Hepatic stellate cell (primary cell): ENCODE measurements at places on chromosomes 2 and 18.
A peak's percentile ranks its signal among the peaks of the same experiment; 100 is the strongest.

DNA sequence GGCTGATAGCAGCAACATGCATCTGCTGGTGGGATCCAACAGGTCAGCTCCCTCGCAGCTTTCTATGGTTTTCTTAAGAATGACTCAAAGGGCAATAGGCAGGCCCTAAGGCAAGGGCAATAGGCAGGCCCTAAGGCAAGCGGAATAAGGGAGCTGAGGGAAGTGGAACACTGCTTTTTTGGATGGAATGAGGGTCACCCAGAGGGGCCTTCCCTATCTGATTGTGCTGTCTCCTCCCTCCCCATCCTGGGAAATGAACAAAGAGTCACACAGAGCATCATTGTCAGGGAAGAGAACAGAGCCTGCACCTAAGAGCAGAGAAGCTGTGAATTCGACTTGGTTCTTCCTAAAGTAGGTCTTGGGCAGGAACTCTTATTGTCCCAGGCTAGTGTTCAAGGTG lies 43.3 kb upstream of the PTPRM start:
- no peak for DNase-seq

- DNase-seq = no peak
Measured at GRCh38 chr2:126736133-126736874, 80.3 kb downstream of the GYPC start.

DNA sequence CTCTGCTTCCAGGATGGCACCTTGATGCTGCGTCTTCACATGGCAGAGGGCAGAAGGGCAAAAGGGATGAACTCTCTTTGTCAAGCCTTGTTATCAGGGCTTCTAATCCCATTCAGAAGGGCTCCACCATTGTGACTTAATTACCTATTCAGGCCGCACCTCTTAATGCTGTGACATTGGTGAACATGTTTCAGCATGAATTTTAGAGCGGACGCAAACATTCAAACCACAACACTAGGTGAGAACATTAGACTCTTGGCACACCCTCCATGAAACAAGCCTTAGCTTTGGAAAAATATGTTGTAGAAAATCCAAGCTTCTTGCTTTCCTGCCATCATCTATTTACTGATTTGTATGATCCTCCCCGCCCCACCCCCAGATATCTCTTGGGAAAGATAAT lies 17.9 kb downstream of the DAW1 start:
- DNase-seq = no peak

GRCh38 chr2:215394102-215394805 lies 41.6 kb downstream of the FN1 start:
- no peak for DNase-seq

GRCh38 chr2:142131010-142131669 lies at the start of gene LRP1B:
LRP1B (minus strand) TSS chr2:142131016; CDS start chr2:142130729, 287 bp downstream.
- no peak for DNase-seq

DNA sequence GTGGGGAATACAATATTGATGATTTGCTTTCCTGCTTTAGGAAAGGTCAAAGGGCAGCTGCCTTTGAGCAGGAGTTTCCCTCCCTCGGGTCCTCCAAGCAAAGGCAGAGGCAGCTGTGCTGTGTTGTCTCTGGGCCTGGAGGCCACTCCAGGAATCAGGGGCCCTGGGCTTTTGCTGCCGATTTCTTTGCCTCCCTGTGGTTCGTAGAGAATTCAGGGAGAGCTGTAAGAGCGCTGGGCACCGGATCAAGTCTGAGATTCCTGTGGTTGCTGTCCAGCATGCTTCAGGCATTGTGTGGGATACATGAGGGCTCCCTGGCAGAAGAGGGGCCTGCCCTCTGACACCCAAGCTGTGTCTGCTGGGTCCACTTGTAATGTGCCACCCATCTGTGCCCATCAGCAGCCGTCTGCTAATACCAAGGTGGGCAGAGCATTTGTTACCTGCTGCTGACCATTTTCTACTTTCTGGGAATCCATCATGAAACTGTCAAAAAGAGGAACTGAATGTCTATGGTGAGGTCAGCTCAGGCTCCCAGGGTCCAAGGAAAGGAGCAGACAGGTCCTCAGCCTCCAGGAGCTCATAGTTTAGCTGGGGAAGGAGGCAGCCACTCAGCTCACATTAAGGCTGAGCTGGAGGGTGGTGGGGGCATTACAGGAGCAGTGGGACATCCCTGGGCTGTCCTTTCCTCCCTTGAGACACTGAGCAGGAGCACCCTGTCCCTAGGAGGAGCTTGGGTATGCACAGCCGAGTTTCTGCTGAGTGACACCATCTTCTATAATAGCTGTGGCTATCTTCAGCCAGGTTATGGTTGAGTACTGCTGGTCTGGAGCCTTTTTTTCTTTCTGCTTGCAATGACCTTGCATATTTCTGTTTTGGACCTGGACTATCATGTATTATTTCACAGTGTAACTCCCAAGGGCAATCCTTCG lies 68.5 kb downstream of the CTIF start:
- DNase-seq = peak; percentile 82

DNA sequence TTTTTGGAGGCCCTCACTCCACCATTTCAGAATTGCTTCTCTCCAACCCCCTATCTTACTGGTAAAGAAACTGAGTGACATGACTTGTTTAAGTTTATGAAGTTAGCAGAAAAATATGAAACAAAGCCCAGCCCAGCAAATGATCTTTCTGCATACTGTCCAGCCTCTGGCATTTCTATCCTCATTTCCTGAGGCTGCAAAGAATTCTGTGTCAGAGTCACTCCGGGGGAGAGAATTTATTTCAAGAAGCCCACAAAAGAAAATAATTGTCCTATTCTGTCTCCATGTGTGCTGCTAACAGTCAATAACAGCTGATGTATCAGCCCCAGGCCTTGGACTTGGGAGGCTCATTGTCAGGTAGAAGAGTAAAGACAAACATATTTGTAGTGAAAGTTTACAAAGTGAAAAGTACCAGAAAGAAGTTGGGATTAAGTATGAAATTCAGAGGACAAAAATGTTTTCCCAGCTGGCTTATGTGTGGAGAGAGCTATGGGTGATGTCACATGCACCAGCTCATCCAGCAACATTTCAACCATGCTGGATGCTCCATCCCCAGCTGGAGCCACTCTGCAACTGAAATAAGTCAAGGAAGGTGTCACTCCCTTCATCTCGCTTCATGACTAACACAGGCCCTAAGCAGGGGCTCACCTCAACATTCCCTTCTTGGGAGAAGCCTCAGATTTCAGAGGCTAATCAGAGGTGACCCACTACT lies 42.3 kb downstream of the TRABD2A start:
- DNase-seq = peak; percentile 80

GRCh38 chr2:185381631-185382030 lies 357.0 kb upstream of the FSIP2 start:
- DNase-seq = no peak

- DNase-seq = no peak
Measured at GRCh38 chr2:68429311-68429826, 37.7 kb downstream of the FBXO48 start.

DNA sequence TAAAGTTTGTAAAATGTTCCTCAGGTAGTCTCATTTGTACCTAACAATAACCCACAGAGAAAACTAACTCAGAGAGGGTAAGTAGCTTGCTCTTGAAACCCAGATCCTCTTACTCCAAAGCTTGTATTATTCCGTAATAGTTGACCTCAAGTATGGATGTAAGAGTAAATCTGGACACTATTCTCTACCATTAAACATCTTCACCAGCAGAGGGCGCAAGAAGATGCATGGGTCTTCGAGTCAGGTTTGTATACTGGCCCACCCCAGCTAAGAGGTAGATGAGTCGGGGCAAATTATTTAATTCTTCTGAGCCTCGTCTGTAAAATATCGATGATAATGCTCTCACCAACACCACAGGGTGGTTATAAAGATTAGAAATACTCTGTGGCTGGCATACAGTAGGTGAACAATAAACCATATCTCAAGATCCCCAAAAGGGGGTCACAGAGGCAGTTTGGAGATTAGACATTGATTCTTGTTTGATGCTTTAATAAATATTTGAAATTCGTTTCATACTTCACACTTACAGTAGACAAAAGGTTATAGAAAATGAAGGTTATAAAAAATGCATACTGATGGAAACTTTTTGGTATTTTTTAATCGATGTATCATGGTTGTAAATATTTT lies 3.5 kb upstream of the CABLES1 start:
- DNase-seq = peak; percentile 73

GRCh38 chr18:10453261-10453805 lies 1.1 kb upstream of the APCDD1 start:
- no peak for DNase-seq

DNA sequence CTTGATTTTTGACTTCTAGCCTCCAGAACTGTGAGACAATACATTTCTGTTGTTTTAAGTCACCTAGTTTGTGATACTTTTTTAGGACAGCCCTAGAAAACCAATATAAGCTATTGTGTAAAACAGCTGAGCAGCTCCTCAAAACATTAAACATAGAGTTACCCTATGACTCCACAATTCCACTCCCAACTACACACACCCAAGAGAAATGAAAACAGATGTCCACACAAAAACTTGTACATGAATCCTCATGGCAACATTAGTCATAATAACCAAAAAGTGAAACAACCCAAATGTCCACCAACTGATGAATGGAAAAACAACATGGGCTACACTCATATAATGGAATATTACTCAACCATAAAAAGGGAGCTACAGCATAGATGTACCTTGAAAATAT lies 32.6 kb downstream of the TNS1 start:
- no peak for DNase-seq

GRCh38 chr18:44601447-44601846 lies 79.2 kb upstream of the SETBP1 start:
- DNase-seq = no peak

DNA sequence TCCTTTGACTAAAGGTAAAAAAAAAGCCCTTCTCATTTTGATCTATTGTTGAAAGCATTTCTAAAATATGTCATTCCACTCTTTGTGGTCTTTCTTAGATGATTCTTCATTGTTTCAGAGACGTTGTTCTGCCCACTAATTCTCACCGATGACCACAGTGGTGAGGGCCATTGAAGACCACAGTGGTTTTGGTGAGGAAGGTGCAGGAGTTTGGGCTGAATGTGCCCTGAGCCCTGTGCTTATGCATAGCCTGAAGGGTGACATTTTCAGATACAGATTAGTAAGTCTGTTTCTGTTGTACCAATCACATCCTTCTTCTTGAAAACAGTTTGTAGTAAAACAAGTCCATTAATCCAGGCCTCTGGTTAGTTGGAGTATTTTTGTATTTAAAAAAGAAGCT lies 251.3 kb upstream of the ATP5MC3 start:
- DNase-seq = no peak

DNA sequence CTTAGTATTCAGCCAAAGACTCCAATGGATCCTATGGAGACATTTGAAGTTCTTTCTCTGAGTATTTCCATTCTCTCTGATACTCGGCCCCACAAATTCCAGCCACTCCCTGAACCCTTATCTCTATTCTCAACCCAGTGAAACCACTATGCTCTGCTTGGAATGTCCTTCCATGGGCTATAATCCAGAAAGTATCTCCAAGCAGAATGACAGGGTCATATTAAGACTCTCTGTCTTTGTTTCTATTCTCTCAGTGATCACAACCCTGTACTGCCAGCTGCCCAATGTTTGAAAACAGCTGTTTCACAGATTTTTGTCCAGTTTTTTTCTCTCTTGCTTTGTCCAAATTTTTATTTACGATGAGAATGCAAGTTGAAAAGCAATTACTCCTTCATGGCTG lies 21.9 kb downstream of the CHMP3 start:
- no peak for DNase-seq

DNA sequence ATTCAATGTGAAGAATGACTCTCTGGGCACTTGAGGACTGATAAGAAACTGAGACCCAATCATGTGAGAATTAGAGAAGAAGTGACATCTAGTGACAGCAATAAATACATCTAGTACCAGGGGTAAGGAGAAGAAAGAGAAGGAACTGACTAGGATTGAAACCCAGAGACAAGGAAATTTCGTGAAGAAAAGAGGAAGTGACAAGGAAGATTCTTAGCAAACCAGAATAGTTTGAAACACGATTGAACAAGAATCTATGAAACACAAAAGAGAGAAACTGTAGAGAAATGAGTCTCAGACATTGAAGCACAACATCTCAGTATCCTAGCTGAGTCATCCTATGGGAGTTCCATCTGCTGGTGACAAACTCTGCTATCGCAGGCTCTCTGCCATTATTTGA lies 571.9 kb upstream of the PKDCC start:
- no peak for DNase-seq

DNA sequence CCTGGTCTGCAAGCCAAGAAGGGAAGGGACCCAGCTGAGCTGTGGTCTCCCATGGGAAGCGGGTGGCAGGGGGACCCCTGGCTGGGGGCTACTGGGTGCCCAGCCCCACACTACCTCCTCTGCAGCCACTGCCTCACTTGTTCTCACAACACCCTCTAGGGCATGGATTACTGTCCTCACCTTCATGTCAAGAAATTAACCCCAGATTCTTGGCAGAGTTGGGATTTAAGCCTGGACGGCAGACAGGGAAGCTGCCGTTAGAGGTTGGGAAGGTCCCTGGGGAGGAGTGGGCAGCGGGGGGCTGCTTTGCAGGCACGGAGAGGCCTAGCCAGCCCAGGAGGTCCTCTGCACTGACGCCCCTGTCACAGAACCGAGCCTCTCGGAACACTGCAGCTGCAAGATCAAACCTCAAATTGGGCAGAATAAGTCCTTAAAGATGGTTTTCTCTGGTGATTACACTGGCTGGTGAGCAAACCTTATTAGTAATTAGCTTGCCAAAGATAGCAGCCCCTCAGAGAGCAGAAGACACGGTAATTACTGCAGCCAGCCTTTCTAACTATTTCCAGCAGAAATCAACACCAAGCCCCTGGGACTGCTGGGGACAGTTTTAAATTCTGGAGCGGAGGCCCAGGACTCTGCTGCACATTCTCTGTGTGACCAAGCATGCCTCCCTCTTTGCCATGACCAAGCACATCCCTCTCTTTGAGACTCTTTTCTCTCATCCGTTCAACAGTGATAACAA lies 35.9 kb downstream of the KCNF1 start:
- DNase-seq = no peak

DNA sequence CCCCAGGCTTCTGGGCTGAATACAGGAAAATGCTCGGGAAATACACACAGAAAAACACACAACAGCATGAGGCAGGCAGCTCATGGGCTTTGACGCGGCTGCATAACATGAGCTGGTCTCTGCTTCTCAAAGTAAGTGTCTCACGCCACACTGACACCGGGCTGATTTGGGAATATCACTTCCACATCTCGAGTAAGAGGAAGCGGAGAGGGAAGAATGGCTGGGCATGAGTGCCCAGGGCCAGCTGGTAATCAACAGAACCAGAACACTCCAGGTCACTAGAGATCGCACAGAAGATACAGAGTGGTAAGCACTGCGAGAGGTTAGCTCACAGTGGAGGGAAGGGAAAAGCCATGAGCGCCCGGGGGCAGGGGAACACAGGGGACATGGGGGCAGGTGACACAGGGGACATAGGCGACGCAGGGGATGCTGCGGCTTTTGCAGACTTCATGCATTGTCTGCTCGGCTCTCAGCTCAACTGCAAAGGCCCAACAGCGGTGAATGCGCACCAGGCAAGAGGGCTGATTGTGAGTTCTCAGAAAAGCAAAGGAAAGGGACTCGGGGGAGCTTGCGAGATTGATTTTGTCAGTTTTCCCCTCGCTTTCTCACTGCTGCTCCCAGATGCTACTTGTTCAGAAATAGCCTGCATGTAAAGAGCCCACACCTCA lies 141.4 kb downstream of the MBP start:
- no peak for DNase-seq

DNA sequence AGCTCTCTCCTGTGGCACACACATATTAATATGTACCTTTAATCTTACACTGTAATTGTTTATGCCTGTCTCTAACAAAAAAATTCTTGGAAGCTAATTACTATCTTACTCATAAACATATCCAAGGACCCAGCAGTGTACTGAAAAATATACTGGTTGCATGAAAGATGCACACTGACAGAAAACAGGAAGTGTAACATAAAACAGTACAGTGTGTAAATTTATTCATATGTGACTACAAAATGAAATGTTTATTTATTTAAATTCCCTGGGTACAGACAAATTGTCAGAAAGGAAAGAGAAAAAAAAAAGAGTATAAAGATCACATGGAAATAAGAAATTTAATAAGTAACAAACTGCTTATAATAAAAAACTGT lies 28.5 kb downstream of the TMEM131 start:
- no peak for DNase-seq
